ENCODE measurements at places on chromosomes 2 and 18.

- DNase-seq, result no peak
These were observed 41.2 kb downstream of the ASAP2 start for GRCh38 chr2:9247786-9248185.

GRCh38 chr2:239311132-239312040, 89.4 kb downstream of the HDAC4 start:
- peak; percentile 50 for DNase-seq

- DNase-seq, result no peak
These were observed 56.4 kb downstream of the MAP4K4 start for GRCh38 chr2:101753720-101754490.

DNA sequence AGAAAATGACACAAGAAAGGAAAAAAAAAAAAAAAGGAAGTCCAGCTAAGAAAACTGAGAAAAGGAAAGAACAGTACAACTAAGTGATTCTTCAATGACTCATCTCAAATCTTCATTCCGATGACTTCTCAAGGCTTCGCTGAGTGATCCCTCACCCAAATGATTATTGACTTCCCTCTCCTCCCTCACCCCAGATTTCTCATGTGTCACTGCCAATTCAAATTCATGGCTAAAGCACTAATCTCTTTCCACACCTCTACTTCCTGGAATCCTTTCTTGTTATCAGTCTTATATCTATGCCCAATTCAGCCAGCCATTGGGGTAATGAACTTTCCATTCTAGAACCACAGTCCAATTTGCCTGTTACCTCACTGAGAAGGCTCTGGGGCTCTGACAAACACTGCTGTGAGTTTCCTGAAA, 7.2 kb upstream of the ABCB11 start:
- DNase-seq, result no peak

DNA sequence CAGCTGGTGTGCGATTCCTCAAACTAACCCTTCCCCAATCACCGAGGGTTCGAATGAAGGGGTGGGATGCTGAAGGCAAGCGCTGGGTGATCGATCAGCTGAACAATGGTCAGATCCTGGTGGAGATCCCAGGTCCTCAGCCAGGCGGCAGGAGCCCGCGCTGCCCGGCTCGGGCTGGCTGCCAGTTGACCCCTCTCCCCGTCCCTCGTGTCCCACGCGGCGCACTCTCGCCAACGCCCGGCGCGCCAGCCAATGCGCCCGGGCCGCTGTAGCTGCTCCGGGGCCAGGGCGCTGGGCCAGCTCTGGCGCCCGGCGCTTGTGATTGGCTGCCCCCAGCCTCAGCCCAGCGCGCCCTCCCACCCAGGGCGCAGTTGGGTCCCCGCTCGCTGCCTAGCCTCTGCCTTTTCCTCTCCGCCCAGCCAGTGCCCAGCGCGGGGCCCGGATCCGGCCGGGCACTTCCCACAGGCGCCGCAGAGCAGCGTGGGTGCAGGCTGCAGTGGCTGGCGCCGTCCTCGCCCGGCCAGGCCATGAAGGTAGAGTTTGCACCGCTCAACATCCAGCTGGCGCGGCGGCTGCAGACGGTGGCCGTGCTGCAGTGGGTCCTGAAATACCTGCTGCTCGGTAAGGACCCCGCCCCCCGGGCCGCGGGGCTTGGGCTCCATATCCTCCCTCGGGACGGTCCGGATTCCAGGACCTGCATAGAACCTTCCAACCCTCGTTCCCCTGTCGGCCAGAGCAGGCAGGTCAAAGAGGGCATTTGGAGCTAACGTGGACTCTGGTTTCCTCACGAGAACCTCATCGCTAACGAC, at the start of gene MOGAT1:
MOGAT1 (plus strand) TSS at position 400 of the 809 bp plus-strand sequence; CDS start at position 528, 128 bp downstream.
- peak; percentile 22 for DNase-seq

DNA sequence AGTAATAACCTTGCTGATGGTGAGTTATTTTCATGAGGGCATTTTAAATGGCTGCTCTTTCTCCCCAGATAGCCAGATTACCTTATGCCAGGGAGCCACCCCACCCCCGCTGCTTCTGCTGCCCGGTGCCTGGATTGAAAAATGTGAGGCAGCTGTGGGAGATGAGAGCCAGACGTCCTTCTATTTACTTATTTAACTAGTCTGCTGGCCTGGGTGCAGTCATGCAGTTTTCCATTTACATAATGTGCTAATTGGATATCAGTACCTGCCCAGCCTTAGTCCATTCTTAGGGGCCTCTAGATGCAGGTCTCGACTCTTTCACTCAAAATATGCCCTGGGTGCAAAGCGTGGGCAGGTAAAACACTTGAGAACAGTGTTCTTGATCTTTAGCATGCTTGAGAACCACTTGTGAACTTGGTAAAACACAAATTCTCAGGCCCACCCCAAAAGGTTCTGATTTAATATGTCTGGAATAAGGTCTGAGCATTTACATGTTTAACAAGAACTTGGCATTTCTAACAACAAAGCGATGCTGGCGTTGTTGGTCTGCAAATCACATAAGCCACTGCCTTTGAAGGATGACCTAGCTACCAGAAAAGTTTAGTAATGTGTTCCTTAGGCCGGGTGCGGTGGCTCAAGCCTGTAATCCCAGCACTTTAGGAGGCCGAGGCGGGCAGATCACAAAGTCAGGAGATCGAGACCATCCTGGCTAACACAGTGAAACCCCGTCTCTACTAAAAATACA, 154.3 kb downstream of the NRP2 start:
- DNase-seq, result no peak

DNA sequence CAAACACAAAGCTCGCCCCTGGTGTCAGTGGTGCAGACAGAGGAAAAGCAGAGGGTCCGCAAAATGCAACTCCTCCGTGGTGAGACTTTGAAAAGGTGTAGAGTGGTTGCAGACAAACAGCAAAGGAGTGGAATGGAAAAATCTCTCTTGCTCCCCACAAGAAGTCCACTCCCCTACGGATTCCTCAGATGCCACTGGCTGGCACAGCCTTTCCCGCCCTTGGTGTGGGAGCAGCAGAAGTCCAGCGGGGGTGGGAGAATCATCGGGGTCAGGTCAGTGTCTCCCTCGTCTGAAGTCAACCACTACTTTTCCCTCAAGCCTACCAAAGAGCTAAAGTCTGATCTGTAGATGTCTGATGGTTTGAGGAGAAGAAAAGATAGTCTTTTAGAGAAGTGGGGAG, 22.3 kb upstream of the B3GNT7 start:
- DNase-seq, result no peak

GRCh38 chr2:221380686-221381085, 191.4 kb downstream of the EPHA4 start:
- no peak for DNase-seq

DNA sequence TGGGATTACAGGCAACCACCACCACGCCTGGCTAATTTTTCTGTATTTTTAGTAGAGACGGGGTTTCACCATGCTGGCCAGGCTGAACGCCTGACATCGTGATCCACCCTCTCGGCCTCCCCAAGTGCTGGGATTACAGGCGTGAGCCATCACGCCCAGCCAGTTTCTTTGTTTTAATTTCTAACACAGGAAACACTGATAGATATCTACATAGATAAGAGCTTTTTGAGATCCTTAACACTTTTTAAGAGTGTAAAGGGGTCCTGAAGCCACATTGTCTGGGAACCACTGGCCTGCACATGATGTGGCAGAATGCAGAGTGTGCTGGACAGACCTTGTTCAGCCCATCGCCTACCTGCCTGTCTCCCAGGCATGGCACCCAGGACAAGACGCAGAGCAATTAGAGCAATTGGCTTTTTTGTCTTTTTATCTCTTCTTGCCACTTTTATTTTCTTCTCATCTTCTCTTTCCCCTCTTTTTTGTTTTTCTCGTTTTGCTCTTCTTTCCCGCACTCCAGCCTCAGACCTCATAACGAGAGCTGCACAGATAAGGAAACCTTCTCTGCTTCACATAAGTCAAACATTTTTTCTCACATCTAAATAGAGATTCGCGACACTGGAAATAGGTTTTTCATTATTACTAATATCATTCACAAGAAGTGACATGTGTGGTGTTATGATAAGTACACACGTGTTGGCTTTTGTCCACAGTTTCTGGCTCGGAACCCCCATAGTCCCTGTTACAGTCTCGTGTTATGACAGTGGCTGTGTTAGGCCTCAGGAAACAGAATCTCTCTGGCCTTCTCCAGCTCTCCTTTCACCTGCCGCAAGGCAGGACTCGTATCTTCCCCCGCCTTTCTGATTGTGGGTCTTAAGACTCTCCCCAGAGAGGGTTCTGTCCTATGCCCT, 25.2 kb upstream of the GPR55 start:
- no peak for DNase-seq

- no peak for DNase-seq
These were observed 149.3 kb upstream of the ALPP start for GRCh38 chr2:232228971-232229894.

GRCh38 chr18:12041561-12041960, 52.1 kb upstream of the ANKRD62 start:
- DNase-seq, result no peak

GRCh38 chr2:73920577-73921545, 5.8 kb upstream of the DGUOK start:
- no peak for DNase-seq

DNA sequence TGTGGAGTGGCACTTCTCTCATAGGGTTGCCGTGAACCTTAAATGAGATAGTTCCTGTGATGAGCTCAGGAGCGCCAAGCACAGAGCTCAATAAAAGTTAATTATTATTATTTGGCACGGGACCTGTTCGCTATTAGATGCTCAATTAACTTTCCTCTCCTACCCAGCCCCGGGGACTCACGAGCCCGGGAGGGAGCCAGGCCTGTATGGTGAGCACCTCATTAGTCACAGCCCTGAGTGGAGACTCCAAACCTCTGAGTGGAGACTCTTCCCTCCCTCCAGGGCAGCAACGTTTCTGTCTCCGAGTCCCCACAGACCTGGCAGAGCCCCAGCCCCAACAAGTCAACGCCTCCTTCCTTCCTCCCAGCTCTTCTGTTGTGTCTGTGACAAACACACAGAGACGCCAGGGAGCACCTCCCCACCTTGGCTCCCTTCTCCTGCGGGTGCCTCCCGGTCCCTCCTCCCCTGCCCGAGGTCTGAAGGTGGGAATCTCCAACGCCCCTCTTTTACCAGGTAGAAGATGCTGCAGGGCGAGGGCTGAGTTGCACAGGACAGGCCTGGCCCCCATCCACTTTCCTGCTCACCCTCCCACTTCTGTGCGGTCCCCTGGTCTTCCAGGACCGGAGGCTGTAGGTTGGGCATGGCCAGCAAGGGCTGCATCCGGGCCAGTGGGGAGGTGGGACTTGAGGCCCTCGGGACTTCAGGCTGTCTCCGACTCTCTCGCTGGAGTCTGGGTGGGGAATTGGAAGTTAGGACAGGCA, 52.7 kb upstream of the ODC1 start:
- DNase-seq, result no peak

- no peak for DNase-seq
These were observed 44.7 kb upstream of the GAREM2 start for GRCh38 chr2:26128176-26128575.

- no peak for DNase-seq
These were observed 257.2 kb upstream of the SYT4 start for GRCh38 chr18:43534511-43534910.

Measured in ovary (tissue), 10 donors.